ENCODE measurements at places on chromosomes 6 and 20.

- DNase-seq: no peak
Measured at GRCh38 chr20:53020834-53021233, 48.7 kb downstream of the TSHZ2 start.

DNA sequence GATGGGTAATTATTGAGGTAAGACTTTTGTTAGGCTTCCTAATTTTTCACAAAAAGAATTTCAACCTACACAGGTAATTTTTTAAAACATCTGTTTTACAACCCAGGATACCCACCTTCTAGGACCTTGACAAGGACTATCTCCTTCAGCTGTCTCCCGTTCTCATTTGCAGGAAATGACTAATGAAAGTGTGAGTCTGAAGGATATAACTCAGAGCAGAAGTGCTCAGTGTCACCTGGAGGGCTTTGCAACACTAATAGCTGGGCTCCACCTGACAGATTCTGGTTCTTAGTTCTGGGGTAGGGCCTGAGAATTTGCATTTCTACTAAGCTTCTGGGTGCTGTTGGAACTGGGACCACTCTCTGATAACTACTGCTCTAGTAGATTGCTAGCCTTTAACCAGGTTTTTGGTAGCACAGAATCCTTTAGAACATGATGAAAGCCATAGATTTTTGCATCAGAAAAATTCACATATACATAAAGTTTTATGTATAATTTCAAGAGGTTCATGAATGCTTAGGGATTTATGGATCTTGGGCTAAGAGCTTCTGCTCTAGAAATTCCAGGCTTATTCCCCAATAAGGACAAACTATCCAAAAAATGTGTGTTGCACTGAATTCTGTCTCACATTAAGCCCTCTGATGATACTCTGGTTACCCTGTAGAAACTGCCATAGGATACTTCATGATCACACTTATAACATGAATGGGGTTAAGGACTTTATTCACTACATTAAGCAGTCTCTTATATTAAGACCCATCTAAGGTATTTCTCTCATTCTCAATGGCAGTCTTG, 30.3 kb downstream of the AK9 start:
- no peak for DNase-seq

- no peak for DNase-seq
Measured at GRCh38 chr6:44066394-44067172, 60.7 kb downstream of the MRPL14 start.

- DNase-seq: no peak
Measured at GRCh38 chr6:113763311-113763766, 93.8 kb upstream of the MARCKS start.

DNA sequence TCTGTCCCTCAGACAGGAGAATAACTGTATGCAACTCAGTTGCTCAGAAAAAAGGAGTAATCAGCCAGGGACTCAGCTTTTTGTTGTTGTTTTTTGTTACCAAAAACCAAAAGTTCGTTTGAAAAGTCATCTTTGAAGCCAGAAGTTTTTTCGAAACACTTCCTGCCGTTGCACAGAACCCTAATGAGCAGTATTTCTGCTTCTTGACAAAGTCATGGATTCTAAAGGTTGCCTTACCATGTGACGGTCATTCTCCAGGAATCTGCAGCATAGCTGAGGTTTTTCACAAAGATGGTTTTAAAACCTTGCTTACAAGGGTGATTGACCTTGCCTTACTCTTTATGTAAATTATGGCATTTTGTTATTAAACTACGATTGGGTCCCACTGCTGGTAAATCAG, 1.9 kb downstream of the RAB32 start:
- no peak for DNase-seq

Measured in muscle of arm (tissue), 14 donors.